CD4-positive, alpha-beta T cell treated with Interleukin-10 for 1 hour (primary cell): ENCODE measurements at places on chromosomes 1 and 21.

DNA sequence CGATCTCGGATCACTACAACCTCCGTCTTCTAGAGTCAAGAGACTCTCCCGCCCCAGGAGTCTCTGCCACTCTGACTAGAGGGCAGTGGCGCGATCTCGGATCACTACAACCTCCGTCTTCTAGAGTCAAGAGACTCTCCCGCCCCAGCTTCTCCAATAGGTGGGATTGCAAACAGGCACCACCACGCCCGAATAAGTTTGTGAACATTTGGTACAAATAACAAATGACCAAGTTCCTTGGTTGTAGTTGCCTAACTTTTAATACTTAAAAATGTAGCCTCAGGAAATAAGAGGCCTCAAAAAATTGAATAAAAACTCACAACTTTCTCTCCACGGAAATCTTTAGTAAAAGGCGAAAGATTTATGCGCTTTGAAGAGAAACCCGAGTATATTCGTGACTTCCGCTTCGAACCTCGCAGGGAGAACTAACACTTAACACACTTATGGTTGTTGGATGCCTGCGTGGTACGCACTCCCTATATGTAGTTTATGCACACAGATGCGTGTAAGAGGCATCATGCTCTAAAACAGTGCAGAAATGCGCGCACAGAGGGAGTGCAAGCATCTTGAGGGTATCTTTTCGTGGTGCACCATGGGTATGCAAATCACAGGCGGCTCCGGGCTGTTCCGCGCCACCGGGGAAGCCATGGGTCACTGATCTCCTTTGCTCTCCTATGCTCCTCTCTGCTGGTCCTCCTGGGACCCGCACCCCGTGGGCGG, 11.4 kb downstream of the BTBD19 start:
- peak; percentile 87 for DNase-seq

- no peak for DNase-seq
These were observed 15.0 kb downstream of the DHCR24 start for GRCh38 chr1:54872036-54872331.

- DNase-seq: no peak
These were observed 11.7 kb upstream of the ARHGAP29 start for GRCh38 chr1:94248956-94249688.

DNA sequence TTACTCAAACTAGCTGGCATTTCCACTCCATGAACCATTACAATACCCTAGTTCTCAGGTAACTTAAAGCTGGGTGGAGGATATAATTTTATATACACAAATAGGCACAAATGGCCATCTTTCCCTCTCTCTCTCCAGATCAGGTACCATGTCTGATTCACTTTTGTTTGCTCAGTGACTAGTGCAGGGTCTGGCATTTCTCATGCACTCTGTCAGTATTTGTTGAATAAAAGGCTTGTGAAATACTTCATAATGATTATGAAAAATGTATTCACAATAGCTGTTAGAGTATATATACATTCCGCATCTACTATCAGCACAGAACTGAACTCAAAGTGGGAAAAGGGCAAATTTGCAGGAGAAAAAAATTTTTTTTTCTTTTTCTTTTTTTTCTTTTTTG, 510.2 kb upstream of the USP24 start:
- DNase-seq: no peak

- DNase-seq: no peak
These were observed 30.7 kb upstream of the CD34 start for GRCh38 chr1:207941665-207942064.

- DNase-seq: no peak
These were observed 38.0 kb upstream of the MAGOH start for GRCh38 chr1:53276153-53276901.

DNA sequence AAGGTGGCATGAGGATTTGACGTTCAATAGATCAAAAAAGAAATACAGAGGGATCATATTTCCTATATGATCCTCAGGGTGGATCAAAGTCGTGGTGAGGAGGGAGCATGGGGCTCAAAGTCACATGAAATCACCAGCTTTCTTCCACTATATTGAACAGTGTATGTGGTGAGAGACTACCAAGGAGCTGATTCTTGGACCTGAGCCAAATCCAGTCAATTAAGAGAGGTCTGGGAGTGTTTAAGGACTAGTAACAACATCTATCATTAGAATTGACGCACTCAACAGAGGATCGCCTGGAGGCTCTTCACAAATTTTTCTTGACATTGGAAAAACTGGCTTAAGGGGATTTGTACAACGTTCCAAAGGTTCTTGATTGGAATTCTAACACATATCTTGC, 267.7 kb upstream of the PROX1 start:
- DNase-seq: no peak

DNA sequence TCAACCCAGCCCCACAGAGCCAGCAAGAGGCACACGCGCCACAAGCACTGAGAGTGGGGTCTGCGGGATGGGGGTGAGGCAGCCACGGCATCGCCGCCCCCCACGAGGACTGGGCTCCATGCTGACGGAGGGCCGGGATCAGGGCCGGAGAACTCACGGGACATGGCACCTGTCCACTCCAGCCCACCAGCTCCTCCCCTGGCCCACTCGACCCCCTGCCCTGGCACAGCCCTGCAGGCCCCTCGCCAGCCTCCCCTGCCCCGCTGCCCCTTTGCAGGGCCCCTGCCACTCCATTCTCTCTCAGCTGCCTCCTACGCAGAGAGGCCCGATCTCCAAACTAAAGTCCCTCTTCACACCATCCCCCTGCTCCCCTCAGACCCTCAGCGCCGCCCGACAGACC, 134.0 kb downstream of the NPHP4 start:
- no peak for DNase-seq

- DNase-seq: no peak
These were observed 40.0 kb upstream of the DHCR24 start for GRCh38 chr1:54926970-54927369.

GRCh38 chr1:85330214-85330631, 53.8 kb upstream of the BCL10 start:
- no peak for DNase-seq

GRCh38 chr21:31929548-31929947, 56.7 kb downstream of the HUNK start:
- DNase-seq: no peak

- no peak for DNase-seq
These were observed 203.2 kb downstream of the APP start for GRCh38 chr21:25967181-25967900.

- DNase-seq: no peak
These were observed 8.2 kb downstream of the HCRTR1 start for GRCh38 chr1:31625561-31626222.

- DNase-seq: no peak
These were observed 17.6 kb downstream of the PM20D1 start for GRCh38 chr1:205832326-205832751.

- no peak for DNase-seq
These were observed 5.0 kb downstream of the ALPL start for GRCh38 chr1:21514245-21514644.

- no peak for DNase-seq
These were observed 23.6 kb downstream of the DYRK3 start for GRCh38 chr1:206658981-206659273.

DNA sequence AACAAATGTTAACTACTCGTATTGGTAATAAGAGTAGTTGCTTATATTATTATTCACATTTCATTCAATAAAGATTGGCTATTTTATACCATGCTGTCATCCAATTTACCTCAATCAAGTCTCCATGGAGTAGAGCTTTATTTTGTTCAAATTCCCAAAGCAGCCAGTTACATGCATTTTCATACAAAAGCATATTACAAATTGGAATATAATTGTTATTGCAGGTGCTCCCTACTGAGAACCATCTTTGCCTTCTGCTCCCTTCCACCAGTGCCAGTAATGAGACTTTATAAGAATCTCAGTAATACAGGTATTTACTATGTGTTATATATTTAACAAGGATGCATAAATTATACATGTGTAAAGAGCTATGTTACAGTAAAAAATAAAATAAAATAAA, 54.2 kb downstream of the FOXJ3 start:
- DNase-seq: no peak

DNA sequence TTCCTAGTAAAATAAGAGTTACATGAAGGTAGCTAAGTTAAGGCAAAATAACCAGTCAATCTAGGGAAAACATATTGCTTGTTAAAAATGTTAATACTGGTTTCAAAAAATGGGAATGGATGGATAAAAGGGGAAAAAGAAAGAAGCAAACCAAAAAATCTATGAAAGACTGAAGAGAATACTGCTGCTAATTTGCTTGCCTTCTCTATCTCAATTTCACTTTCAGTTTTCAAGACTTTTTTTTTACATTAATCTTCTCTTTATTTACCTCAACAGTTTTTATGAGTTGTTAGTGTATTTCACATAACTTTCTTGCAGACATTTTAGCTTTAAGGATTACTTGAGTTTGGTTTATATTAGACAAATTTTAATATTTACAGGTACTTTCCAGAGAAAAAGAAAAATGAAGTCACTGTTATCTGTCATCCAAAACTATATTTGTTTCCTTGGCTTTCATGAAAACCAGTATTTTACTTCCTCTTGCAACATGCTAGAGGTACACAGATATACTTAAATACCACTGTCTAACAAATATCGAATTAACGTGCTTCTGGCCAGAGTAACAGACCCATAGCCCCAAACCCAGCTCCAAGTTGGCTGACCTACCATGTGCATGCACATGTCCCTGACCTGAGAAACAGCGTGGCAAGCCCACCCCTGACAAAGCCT, 70.7 kb downstream of the COL24A1 start:
- DNase-seq: no peak

GRCh38 chr1:217563179-217563578, 67.7 kb downstream of the GPATCH2 start:
- no peak for DNase-seq

GRCh38 chr1:65435987-65436386, 15.5 kb downstream of the LEPR start:
- DNase-seq: no peak

- DNase-seq: no peak
These were observed 2.4 kb downstream of the LSS start for GRCh38 chr21:46226146-46226545.

GRCh38 chr1:49052102-49052501, 275.4 kb upstream of the BEND5 start:
- DNase-seq: no peak

DNA sequence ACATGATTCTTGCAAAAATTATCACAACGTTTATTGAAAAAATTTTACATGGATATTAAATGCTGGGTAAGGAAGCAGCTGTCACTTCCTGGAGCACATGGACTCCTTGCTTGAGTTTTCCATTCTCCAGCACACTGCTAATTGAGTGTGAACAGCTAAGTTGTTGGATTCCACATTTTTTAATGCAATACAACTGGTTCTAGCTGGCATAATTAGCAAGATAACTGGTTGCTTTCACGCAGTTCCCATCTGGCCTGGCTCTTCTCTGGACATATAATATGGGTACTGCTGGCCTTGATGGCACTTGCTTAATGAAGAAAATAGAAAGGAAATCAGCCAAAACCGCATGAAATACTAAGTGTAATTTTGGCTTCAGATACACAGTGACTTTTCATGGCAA, 26.6 kb downstream of the RGS21 start:
- DNase-seq: no peak

DNA sequence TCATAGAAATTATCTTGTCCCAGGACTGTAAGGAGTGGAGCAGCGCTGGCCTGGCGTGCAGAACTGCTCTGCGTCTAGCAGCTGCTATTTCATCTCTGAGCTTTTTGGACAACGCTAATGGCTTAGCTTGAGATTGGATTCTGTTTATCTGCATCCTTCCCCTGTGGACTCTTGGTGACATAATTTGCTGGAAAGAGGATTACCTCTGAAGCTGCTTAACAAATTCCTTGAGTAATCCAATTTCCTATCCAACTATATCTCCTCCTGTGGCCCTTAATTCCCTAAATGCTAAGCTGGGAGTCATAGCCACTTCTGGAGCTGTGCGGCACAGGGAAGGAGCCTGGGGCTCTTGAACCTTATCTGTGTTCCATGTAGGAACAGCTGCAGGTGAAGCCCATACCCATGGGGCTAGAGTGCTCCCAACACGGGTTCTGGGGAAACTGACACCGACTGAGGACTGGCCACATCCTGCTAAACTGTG, 43.2 kb downstream of the IL6R start:
- no peak for DNase-seq

GRCh38 chr1:39711104-39711965, 20.1 kb upstream of the HPCAL4 start:
- no peak for DNase-seq

GRCh38 chr1:219541946-219542345, 71.0 kb downstream of the ZC3H11B start:
- DNase-seq: no peak

DNA sequence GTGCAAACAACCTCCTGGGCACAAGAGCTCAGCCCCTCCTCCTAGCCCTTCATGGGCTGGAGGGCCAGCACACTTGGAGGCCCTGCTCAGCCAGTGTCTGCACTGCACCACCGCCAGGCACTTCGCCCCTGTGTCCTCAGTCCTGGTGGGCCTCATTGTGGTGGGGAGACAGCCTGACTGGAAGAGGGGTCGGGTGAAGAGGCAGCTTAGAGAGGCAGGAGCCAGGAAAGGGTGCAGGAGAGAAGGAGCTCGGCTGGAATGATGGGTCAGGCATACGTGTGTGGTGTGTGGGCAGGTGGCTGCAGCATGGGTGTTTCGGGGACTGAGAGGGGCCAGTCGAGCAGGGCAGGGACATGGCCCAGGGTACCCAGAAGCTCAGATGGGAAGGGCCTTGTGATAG, 4.1 kb downstream of the WNT3A start:
- DNase-seq: no peak

DNA sequence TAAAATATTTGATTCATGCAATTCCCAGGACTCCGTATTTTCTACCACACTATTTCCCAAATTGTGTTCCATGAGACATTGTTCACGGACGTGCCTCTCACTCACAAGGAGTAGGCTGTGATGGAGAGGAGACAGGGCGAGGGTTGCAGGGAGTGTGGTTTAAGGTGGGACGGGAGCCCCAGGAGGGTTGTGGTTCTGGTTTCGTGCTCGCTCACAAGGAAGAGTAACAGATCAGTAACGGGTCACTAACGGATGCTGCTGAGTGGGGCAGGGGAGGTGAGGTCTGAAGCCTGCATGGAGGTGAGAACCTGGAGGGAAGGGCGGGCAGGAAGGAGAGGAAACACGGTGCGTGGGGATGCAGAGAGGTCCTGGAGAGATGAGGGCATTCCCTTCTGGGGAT, 28.8 kb downstream of the TFF3 start:
- no peak for DNase-seq

GRCh38 chr1:6502000-6502891, 10.8 kb upstream of the PLEKHG5 start:
- no peak for DNase-seq

DNA sequence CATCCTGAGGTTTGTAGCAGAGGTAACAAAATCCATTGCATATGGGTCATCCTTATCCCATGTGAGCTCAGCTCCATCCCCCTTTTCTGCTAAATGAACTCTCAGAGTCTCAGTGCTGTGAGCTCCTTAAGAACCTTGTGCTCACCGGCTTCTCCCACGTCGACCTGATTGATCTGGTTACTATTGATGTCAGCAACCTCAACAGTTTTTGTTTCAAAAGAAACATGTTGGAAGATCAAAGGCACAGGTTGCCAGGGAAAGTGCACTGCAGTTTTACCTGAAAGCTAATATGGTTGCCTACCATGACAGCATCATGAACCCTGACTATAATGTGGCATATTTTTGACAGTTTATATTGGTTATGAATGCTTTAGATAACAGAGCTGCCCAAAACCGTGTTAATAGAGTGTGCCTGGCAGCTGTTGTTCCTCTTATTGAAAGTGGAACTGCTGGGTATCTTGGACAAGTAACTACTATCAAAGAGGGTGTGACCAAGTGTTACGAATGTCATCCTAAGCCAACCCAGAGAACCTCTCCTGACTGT, 131.4 kb downstream of the HS2ST1 start:
- DNase-seq: peak; percentile 57

- no peak for DNase-seq
These were observed 133.4 kb downstream of the NFIA start for GRCh38 chr1:61215676-61216289.
